CD4-positive, alpha-beta T cell treated with Interleukin-4 for 1 hour (primary cell): ENCODE measurements at places on chromosomes 16 and 17.

DNA sequence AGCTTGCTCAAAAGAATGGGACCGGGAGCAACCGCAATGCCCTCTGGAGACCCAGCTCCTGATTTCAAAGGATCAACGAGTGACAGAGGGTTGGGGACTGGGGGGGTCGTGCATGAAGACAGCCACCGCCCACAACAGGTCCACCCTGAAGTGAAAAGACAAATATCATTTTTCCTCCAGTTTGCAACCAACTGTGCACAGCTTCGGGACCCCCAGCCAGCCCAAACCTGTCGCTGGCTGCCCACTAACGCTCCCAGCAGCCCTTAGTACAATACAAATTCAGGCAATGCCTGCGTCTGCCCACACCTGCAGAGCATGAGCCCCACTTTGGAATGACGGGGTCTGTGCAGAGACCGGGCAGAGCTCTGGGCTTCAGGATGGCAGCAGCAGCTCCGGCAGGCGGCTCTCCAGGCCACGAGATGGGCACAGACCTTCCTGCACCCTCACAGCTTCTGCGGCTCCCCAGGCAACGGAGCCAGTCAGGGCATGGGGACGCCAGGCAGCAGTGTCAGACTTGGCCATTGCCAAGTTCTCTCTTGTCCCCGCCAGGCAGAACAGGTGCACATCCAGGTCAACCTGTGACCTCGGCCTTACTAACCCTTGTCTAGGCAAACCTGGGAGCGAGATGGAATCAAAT, 60.1 kb downstream of the TBC1D16 start:
- DNase-seq: no peak

DNA sequence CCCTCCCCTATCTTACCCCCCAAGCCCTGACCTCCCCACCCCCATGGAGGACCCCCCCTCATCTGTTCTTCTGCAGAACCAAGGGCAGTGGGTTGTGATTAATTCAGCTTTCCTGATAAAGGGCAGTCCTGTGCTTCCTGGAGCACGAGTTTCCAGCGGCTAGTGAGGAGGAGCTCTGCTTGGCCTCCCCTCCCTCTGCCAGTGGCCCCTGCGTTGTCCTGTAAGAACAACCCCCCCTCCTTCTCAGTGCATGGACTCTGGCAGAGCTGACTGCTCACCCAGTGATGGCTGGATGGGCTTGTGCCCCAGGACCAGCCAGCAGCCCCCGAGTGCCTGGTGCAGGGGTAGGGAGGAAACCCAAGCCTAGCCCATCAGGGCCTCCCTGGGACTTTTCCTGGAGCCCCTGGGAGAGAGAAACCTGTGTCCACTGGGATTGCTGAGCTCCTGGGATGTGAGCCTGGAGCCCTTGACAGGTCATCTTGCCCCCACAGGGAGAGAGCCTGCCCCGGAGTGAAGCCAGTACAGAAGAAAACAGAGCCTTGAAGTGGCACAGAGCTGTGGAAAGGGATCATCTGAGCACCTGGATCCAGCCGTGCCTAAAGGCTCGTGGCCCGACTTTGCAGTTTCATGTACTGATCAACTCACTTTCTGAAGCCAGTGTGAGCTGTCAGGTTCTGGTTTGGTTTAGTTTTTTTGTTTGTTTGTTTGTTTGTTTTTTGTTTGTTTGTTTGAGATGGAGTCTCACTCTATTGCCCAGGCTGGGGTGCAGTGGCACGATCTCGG, 26.5 kb downstream of the MMP15 start:
- DNase-seq: no peak

- no peak for DNase-seq
Observed at GRCh38 chr17:82966415-82966814, 113.0 kb upstream of the METRNL start.

GRCh38 chr16:2773188-2773968, 3.7 kb downstream of the ELOB start:
- no peak for DNase-seq

GRCh38 chr16:14676633-14677032, 17.5 kb downstream of the PLA2G10 start:
- DNase-seq: no peak

DNA sequence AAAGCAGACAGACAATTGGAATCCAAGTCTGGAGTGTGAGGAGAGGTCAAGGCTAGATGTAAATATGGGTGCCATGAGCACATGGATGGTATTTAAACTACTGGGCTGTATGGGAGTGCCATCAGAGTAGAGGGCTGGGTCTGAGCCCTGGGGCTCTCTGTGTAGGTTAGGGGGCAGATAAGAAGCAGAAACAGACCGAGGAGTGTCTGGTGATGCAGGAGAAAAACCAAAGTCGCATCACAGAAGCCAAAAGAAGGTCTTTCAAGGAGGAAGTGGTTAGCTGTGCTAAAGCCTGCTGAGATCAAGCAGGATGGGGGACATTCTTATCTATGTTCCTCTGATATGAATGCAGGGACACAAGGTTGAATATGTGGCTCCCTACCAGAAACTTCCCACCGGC, 1.9 kb downstream of the TSEN54 start:
- peak; percentile 73 for DNase-seq

- DNase-seq: no peak
Observed at GRCh38 chr17:18626152-18626870, 17.9 kb downstream of the TBC1D28 start.

DNA sequence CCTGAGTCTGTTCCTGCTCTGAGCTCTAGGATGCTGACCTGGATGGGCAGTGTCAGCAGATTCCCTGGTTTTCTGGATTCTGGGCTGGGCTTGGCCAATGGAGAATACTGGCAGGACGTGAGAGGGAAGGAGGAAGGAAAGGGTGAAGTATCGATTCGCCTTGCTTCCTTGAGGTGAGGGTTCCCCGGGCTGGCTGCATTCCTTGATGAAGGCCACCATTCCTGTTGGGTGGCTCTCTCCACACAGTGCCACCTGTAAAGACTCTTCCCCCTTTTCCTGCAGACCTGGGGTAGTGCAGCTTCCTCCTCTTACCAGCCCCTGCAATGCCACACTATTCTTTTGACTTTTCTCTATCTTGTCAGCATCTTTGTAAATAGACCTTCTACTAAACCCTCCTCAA, 58.1 kb upstream of the TANC2 start:
- no peak for DNase-seq

GRCh38 chr16:67019171-67019570, 9.8 kb upstream of the CBFB start:
- DNase-seq: no peak

- no peak for DNase-seq
Observed at GRCh38 chr17:78041386-78042179, 83.1 kb downstream of the TNRC6C start.

- DNase-seq: no peak
Observed at GRCh38 chr17:74430706-74431567, 951 bp upstream of the GPRC5C start.

GRCh38 chr16:8380311-8380710, 210.0 kb downstream of the TMEM114 start:
- DNase-seq: no peak

- DNase-seq: no peak
Observed at GRCh38 chr16:74771656-74772315, 2.8 kb downstream of the FA2H start.

- DNase-seq: no peak
Observed at GRCh38 chr16:4338712-4339299, 12.3 kb downstream of the PAM16 start.

DNA sequence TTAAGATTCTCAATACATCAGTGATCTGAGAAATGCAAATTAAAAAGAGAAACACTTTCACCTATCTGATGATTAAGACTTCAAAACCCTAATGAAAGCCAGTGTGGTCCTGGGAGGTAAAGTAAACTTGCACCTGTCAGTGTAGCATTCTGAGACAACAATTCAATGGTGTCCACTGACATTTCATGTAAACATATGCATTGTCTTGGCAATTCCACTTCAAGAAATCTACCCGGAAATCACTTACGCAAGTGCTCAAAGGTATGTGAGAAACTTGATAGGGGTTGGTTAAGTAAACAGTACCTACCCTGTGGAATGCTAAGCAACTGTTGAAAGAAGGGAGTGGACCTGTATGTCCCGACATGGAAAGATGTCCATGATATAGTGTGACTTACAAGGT, 2.1 kb downstream of the ST6GALNAC1 start:
- DNase-seq: no peak

- no peak for DNase-seq
Observed at GRCh38 chr17:12097326-12097725, 76.6 kb downstream of the MAP2K4 start.

GRCh38 chr17:47942096-47942510, 732 bp downstream of the PNPO start:
- no peak for DNase-seq

DNA sequence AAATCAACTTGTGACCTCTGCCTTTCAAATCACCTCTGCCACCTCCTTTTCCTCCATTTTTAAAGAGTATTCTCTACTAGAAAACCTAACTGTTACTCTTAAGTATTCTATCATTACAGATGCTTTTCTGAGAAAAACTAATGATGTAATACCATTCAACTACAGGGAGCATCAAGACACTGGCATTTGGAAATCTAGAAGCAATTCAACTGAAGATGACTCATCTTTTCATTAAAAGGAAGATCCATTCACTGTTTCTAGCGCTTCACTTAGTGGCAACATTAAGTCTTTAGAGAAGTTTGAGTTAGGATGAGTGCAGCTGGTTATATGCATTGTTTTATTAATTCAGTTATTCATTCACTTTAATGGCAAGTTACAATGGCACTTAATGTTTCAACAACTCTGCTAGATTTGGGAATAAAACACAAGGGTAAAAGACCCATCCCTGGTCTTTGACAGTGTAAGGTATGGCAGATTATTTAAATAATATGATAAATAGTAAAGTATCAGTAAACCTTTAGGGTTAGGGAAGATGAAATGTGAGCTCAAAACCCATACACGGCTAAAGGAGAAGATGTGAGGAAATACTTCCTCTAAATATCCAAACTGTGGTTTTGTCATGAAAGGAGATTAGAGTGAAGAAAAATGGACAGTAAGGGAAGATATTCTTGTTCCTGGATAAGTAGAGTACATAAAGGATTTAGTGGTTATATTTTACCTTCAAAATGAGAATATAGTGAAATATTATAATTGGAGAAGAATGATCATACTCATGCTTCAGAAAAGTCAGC, 61.7 kb downstream of the KCNJ2 start:
- no peak for DNase-seq

DNA sequence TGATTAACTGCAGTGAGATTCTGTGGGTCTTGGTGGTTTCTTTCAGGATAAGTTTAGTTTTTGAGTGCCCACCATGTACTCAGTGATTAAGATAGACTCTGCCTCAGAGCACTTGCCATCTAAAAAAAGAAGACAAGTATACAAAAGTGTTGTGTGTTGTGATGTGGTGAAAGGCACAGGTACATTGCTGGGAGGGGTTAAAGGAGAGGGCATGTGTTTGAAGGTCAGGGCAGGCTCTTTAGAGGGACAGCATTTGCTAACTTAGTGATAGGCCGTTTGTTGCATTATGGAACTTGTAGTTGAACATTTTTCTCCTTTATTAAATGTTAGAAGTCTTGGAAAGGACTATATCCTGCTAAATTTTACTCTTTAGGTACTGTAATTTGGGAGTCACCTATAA, 26.5 kb downstream of the SF3B3 start:
- DNase-seq: no peak

DNA sequence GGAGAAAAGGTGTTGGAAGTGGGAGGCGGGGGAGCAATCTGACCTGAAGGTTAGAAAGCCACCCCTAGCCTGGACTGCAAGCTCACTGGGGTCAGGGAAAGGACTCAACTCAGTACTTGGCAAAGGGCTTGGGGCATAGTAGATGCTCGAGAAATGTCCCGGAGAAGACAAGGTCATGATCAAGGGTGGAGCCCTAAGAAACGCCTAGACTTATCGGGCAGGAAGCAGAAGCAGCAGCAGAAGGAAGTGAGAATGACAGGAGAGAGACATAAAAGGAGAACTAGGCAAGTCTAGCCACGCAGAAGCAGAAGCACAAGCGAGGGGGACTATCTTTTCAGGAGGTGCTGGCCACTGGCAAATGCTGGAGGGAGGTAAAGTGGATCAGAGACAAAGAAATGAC, 10.2 kb downstream of the COTL1 start:
- peak; percentile 71 for DNase-seq

DNA sequence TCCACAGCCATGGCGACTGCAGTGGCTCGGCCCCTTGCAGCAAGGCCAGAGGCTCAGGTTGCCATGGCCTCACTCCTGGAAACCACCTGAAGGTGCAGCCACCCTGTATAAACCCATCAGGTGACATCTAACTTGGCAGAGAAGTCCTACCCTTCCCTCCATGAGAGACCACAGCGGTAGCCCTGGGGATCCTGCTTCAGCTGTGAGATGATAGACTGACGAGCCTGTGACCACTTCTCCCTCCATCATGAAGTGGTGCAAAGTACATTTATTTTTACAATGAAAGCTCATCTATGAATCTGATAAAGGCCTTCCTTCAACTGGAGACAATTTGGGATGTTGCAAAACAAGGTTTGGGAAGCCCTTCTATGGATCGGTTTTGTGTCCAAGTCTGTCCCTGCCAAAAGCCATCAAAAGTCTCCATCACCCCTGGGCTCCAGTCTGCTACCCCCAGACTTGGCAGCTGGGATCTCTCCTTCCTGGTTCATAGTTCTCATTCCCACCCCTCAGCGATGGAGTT, 1.8 kb downstream of the ZACN start:
- no peak for DNase-seq

DNA sequence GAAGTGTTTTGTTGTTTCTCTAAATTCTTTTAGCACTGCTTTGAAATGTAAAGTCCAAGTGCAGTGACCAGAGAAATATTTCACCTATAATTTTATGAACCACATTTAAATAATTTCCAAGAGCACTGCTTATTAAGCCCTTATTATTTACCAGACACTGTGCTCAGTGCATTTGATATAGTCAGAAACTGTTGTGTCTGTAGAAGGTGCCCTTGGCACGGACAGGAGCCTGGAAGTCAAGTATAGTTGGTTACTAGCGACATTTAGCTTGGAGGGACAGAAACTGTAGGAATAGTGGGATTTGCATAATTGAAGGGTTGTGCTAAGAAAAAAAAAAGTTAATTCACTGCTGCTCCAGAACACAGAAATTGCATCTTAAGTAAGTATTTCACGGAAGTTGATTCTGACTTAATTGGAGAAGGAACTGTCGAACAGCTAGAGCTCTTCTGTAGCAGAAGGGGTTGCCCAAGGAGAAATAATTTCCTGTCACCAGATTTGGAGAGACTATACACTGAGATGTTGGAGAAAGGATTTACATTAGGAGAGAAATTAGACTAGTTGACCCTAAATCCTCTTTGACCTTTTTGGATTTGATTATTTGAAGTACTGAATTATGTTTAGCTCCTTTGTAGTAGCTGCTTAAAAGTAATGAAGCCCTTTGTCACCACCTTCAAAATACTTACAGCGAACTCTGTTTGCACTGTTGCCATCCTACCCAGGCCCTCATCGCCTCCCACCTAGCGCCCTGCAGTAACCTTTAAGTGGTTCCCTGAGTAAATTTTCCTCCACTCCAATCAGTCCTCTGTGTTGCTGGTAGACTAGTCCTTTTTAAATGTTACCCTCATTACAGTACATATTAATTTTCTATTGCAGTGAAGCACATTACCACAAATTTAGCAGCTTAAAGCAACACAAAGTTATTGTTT, 25.6 kb downstream of the COX10 start:
- no peak for DNase-seq

- DNase-seq: no peak
Observed at GRCh38 chr16:19757762-19758595, 39.9 kb downstream of the IQCK start.
